Hepatocyte (in vitro differentiated cells): ENCODE measurements at places on chromosomes 2 and 18. TPM values are rescaled to one million over a fixed set of nuclear protein-coding genes. Genes with fewer than 3 reads are reported as not detected.

RBM43 gene
- total RNA-seq: 3.8 and 4.6 TPM in 2 replicates

MAP4K3 gene
- total RNA-seq: 65.1 and 72.1 TPM in 2 replicates

NEURL3 gene
- 6.2 and 8.1 TPM in 2 replicates for total RNA-seq

CD226 gene
- 0.07 and 0.16 TPM in 2 replicates for total RNA-seq

CSRNP3 gene
- 8.1 and 14.0 TPM in 2 replicates for total RNA-seq

NT5DC4 gene
- total RNA-seq: 1.2 and 2.7 TPM in 2 replicates

C2orf42 gene
- 16.3 and 22.0 TPM in 2 replicates for total RNA-seq

CAPN13 gene
- total RNA-seq: 5.8 and 6.0 TPM in 2 replicates

CFAP221 gene
- total RNA-seq: 3.4 and 8.1 TPM in 2 replicates

FARP2 gene
- total RNA-seq: 29.1 and 29.3 TPM in 2 replicates

SIX2 gene
- total RNA-seq: 0.32 and 0.53 TPM in 2 replicates

C1GALT1C1L gene
- total RNA-seq: 0.30 TPM in 1 of 2 replicates, not detected in the other

ABCG5 gene
- total RNA-seq: 3.8 and 5.4 TPM in 2 replicates

DSG2 gene
- total RNA-seq: 98.1 and 105 TPM in 2 replicates

ERLEC1 gene
- 73.0 and 75.3 TPM in 2 replicates for total RNA-seq

C2orf76 gene
- 11.3 and 16.6 TPM in 2 replicates for total RNA-seq

DSG4 gene
- total RNA-seq: 0.12 and 0.23 TPM in 2 replicates
